ENCODE measurements at places on chromosomes 4 and X.

- no peak for DNase-seq
Observed at GRCh38 chrX:140949233-140949632, 53.2 kb upstream of the SPANXB1 start.

- no peak for DNase-seq
Observed at GRCh38 chr4:27008679-27009078, 148.0 kb downstream of the STIM2 start.

DNA sequence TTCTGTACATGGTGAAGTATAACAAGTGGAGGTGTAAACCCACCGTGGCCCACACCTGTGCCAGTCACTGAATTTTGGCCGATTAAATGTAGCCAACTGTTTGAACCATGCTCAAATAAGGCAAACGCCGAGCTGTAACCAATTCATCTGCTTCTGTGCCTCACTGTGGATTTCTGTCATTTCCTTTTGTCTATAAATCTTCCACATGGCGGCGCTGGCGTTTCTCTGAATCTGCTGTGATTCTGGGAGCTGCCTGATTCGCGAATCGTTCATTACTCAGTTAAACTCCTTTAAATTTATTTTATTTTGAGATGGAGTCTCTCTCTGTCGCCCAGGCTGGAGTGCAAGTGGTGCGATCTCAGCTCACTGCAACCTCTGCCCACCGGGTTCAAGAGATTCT is 19.2 kb downstream of the SUPT20HL2 start:
- DNase-seq = no peak

GRCh38 chrX:137550665-137551261 is 15.2 kb upstream of the ZIC3 start:
- no peak for DNase-seq

GRCh38 chr4:75634951-75635350 is 4.6 kb upstream of the CDKL2 start:
- DNase-seq = no peak

DNA sequence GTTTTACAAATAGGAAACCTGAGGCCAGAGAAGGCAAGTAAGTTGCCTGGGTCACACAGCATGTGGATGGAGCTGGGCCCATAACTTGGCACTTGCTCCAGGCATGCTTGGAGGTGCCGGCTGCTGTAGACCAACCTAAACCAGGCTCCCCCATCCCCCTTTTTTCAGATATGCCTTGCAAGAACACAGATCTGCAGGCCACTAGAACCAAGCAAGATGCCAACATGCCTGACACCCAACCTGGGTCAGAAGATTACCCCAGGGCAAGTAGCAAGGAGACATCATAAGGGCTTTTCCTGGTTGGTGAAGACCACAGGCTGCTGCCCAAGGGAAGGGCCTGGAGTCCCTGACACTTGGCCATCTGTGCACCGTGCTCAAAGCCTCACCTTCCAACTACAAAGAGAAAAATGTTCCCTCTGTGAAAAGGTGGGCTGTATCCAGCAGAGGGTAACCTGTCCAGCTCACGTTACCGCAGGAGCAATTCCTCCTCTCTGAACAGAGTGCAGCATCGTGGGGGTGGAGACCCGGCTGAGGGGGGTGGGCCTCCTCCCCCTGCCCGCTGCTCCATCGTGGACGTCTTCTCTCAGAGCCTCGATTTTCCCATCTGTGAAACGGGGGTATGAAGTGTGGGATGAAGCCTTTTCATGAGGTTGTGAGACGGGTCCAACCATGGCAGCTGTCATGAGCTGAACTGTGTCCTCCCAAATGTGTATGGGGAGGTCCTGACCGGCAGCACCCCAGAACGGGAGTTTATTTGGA is 23.0 kb downstream of the HMX1 start:
- DNase-seq = no peak

GRCh38 chr4:118034053-118034785 is at the start of gene NDST3:
TSS of gene NDST3 (plus strand) at chr4:118034486. CDS start at chr4:118053911, 19,425 bp downstream.
- peak; percentile 74 for DNase-seq

- no peak for DNase-seq
Observed at GRCh38 chrX:76428243-76429130, 977 bp downstream of the MAGEE1 start.

- no peak for DNase-seq
Observed at GRCh38 chr4:79626611-79627010, 218.6 kb upstream of the GK2 start.

- DNase-seq = peak; percentile 74
Observed at GRCh38 chrX:283115-283845, 2.1 kb downstream of the PLCXD1 start.

- no peak for DNase-seq
Observed at GRCh38 chr4:87758270-87758669, 41.1 kb upstream of the IBSP start.

DNA sequence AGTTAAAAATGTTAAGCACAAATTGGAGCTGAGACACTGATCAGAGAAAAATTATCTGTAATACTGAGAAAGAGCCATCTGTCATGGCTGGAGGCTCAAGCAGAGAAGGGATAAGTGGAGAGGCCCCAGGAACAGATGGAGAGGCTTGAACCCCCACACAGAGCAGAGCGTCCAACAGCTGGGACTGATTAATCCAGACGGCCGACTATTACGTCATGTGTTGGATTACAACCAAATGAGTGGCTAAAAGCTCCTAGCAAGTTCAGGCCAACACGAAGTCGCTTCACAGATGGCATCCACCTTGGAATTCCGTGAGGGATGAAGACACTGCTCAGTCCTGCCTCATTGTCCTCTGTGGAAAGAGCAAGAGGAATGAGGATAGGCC is 57.7 kb upstream of the ATXN3L start:
- no peak for DNase-seq

GRCh38 chr4:138572007-138572406 is 329.9 kb upstream of the SLC7A11 start:
- no peak for DNase-seq

- DNase-seq = no peak
Observed at GRCh38 chr4:24054910-24055309, 165.1 kb upstream of the PPARGC1A start.

GRCh38 chrX:110836451-110836850 is 40.8 kb upstream of the CHRDL1 start:
- no peak for DNase-seq

DNA sequence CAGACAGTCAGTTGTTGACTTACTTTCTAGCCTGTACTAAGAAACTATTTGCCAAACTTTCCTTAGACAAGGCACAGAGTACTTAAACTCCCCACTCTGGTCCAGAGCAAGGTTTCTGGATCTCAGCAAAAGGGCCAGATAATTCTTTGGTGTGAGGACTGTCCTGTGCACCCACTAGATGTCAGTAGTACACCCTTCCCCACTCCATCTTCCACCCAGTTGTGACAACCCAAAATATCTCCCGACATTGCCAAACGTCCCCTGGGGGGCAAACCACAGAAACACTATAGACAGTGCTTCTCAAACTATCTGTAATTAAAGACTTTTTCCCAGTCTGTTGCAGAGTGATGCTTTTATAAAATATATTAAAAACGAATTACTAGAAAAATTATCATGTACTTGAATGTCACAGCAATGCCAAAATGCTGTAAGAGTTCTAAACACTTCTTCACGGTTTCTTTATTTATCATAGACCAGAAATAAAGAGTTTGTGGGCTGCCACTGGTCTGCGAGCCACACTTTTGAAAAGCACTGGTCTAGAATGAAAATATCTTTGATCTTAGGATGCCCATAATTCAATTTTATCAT is 203.5 kb downstream of the PRDM5 start:
- DNase-seq = no peak

GRCh38 chr4:85968945-85969819 is 390.7 kb downstream of the MAPK10 start:
- DNase-seq = peak; percentile 46

DNA sequence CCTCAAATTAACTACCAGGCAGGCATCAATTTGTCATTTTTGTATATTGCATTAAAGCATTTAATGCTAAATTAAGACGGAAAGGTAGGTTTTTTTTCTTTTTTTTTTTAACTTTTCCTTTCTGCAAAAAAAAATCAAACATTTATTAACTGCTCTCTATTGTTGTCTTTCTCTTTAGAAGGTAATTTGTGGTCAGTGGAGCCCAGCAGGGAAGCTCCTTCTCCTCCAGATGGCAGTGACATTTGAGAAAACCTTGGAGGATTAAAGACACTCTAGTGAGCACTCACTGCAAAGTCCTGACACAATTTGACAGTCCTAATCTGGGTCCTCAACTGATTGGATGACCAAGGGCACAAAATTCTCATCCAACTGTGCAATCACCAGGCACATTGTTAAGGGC is 102.4 kb downstream of the SLIT2 start:
- DNase-seq = no peak

GRCh38 chrX:15464704-15465103 is 28.4 kb downstream of the PIR start:
- DNase-seq = no peak

GRCh38 chrX:41236629-41237028 is 97.3 kb upstream of the DDX3X start:
- no peak for DNase-seq

GRCh38 chrX:21438792-21439191 is 64.6 kb downstream of the CNKSR2 start:
- DNase-seq = no peak

DNA sequence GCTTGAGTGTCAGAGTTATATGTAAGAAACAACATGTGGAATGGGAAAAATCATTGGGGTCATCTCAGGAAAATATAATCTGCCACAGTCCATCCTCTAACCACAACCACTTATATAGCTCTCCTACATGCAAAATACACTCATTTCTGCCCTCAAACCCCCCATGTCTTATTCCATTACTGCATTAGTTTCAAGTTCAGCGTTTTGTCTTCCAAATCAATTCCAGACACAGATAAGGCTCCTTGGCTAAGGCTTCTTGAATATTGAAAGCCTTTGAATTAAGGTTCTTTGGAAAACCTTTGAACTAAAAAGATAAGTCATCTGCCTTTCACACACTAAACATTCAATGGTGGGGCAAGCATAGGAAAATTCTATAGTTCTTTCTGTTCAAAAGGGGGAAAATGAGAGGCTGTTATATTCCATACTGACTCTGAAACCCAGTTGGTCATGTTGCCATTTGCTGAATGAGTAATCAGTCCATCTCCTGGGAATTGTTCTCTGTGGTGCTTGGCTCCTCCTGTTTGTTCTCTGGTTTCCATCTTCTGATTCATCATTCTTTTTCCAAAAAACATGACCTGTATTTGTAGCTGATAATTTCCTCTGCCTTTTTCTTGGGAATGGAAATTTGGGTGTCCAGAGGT is 218.7 kb downstream of the BMPR1B start:
- no peak for DNase-seq

DNA sequence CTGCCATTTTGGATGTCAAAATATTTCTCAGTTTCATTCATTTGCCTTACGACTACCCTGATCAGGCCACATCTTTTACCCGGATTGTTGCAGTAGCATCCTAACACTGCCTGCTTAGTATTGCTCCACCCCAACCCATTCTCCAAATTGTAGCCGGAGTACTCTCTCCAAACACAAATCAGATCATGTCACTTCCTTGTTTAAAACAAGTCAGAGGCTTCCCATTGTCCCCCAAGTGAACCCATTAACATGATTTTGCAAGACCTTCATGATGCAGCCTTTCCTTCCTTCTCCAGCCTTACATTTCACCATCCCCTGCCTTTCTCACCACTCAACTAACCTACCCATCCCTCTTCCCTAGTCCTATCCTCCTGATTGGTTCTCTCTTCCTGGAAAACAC is 53.1 kb downstream of the FANCB start:
- no peak for DNase-seq

- peak; percentile 25 for DNase-seq
Observed at GRCh38 chr4:122827879-122828601, 1.4 kb downstream of the FGF2 start.

DNA sequence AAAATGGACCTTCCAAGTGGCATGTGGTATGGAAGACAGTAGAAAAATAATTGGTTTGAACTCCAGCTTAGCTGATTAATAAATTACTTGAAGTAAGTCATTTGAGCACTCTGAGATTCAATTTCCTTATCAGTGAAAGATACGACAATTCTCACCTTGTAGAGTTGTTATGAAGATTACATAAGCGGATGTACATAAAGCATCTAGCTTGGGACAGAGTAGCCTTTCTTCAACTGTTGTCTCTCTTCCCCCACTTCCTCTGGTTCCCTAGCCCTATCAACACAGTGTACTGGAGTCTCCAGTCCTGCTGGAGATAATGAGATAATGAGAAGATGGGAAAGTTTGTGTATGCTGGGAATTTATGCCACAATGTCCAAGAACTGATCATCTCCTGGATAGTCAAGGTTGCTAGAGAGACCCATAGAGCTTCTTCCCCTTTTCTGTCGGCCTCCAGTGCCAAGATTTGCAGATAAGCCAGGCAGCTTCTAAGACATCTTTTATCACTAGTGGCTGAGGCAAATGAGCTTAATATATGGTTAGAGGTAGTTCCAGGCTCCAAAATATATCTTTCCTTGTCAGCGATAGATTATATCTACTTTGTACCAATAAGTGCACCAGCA is 33.9 kb downstream of the VSIG4 start:
- DNase-seq = no peak

DNA sequence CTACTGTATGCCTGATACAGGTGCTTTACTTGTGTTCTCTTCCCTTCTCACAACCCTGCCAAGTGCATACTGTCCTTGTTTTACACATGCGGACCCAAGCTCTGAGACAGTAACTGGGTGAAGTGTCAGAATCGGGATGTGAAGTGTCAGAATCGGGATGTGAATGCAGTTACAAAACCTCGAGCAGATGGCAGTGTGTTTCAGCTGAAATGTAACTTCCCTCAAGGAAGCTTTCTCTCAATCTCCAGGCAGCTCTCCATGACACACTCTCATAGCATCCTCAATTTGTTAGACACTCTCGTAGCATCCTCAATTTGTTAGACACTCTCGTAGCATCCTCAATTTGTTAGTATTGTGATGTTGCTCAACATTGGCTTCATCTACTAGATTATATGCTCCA is 1.1 kb upstream of the HPSE start:
- no peak for DNase-seq

DNA sequence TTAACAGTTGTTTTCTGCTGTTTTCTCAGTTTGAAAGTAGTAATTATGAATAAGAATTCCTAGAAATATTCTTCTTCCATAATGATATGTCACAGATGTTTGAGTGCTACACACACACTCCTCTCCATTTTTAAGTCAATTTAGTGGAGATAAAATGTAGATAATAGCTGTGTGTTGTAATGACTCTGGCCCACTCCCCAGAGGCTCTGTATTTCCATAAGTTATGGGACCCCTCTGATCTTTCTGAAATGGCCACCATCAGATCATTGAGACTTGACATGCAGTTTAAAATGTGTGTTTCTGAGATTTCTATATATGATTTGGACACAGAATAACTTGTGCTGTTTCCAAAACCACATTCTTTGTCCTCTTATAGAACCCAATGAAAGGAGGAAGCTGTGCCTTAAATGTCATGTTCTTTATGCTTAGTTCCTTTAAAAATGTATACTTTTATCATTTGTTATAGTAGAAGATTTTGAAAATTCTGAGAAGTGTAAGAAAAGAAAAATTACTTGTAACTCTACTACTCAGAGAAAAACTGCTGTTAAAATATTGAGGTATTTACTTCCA is 46.4 kb downstream of the GAB1 start:
- no peak for DNase-seq

DNA sequence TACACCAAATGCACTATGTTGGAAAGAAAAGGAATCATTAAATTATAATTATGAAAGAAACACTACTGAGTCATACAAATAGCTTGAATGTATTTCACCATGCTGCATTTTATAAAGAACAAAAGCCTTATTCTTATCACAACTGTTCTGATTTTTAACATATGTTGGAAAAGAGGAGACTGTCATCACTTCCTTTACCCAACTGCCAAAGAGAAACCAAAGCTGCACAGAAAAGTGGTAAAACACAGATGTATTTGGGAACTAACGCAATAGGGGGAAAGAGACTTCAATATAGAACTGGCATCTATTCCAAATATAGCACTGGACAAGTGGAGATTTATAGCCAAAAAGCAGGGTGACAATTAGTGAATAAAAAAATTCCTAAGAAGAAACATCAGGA is 181.0 kb downstream of the SPANXN3 start:
- DNase-seq = no peak

- DNase-seq = no peak
Observed at GRCh38 chr4:36285784-36286480, 4.5 kb downstream of the DTHD1 start.

All from left renal pelvis (tissue), 4 donors.